DMS79 treated with DMSO at 0.1 percent for 48 hours (cell line): ENCODE measurements at places on chromosomes 4 and X.

DNA sequence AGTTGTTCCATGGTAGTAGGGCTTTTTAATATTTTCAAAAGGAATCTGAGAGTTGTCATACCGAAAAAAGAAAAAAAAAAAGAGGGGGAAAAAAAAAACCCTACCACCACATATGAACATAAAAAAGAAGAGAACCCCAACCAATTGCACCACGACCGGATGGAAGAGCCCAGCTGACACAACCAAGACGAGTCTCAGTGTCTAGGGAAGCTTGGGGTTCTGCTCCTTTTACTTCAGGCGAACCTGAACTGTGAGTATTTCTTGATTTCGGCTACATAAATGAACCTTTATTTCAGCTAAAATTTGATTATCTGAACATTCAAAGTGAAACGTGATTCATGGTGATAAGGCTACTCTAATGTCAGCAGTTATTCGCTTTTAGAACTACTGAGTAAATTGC lies at the start of gene GPR34:
GPR34 (plus strand) TSS at position 139 of the 400 bp plus-strand sequence. CDS start 6,661 bp downstream, outside the sequence.
- DNase-seq, result no peak

DNA sequence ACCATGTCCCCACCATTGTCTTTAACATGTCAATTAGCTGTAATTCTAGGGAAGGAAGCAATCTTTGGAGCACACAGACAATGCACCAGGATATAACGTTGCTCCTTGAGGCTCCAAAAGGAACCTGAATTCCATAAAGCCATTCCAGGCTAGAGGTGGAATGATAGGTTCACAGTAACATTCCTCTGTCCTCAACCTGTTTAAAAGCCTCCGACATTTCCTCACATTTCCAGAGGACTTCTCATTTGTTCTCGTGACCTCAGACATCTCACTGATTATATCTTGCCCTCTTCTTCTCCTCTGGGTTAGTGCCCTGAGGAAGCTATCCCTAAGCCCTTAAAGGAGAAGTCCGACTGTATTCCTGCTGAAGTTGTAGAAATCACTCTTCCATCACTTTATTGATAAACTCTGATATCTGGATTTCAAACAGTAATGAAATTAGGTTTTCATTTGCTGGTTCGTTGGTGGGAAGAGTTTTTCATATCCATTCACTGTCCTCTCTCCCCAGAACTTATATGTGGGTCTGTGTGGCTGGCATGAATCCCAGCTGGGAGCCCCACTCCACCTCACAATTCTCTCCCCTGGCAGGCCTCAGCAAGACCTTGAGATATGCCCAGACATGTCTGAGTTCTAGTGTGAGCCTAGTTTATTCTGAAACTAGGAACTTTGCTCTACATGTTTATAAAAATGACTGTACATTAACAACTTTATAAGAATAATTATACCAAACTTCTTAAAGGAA lies 44.2 kb upstream of the PRSS12 start:
- peak; percentile 19 for DNase-seq

- no peak for DNase-seq
Observed at GRCh38 chr4:616911-617643, 8.3 kb upstream of the PDE6B start.

GRCh38 chrX:105773801-105774200 lies 48.5 kb upstream of the NRK start:
- DNase-seq, result no peak

DNA sequence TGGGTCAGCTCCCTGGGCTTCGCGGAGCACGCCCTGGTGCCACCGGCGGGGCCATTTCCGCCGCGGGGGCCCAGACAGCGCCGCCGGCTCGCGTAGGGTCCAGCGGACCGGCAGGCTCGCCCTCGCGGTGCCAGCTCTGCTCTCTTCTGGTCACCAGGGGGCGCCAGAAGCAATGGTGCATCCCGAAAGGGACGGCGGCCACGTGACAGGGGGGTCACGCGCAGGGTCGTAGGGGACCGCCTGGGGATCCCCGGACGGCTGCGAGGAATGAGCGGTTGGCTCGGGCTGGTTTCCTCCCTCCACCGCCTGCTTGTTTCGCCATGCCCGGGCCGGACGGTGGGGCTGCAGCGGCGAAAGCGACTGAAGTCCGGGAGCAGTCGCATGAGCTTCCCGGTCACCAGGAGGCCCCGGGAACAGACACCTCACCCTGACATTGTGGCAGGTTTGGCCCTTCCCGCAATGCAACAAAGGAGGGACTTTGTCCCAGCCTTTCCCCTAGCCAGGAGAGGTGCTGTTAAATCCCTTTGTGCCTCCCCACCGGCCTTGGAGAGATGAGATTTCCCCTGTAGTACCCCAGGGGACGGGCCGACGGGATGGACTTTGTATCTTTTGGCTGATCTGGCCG lies 15.8 kb downstream of the ZCCHC12 start:
- DNase-seq, result no peak

DNA sequence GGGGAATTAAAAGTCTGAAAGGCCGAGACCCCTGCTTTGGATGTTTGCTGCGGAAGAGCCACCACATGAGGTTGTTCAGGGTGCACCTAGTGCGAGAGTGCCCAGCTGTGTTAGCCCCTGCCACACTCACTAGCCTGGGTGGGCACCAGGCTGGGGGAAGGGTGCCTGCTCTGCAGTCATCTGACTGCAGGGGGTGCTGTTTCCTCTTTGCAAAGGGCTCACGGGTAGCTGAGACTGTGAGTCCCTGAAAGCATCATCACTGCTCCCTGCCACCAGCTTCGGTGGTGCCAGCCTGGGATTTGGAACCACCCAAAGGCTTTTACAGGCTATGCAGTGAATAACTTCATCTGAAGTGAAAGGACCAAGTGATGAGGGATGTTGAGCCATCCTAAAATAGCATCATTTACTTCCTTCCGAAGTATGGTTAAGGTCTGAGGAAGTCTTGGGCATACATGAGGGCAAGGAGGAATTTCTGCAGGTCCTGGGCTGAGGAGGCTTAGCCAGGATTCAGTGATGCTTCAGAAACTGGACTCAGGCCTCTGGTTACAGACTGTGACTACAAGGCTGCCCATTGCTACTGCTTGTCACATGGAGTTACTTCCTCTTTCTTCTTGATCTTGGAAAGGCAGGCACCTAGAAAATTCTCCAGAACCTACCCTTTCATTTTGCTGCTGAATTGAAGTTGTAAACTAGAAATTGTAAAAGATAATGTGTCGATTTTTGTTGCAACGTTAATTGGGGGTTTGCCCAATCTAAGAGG lies 293.2 kb upstream of the PRPS2 start:
- DNase-seq, result no peak
